ENCODE measurements at places on chromosomes 2 and 18.

DNA sequence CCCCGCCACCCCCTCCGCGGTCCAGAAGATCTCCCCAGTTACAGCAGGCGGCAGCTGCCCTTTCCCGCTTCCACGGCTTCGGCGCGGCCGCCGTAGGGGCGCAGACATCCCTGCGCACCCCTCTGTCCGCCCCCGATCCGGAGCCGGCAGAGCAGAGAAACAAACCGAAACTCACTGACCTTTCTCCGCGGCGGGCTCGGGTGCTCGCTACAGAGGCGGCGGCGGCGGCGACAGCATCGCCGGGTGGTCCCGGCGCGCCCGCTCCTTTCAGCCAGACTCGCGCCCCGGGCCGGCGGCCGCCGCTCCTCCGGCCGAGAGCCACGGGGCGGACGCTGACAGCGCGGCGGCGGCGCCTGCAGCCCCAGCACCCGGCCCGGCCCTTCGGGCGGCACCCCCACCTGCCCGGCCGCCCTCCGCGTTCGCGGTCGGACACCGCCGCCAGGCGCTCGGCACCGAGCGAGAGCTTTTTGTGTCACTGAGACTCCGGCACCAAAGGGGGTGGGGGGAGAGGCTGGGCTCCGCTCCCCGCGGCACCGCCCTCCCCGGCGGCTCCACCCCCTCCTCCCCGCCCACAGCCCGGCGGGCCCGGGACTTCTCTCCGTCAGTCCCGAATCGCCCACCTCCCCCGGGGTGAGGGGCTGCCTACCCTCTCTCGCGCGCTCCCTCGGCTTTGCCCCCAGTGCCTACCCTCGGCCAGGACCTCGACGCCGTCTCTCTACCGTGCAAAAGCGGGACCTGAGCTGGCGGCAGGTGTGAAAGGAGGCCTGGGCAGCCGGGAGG is 1.4 kb upstream of the RNF152 start:
- peak; percentile 83 for DNase-seq

GRCh38 chr2:147428120-147428747 is 416.6 kb upstream of the ACVR2A start:
- no peak for DNase-seq

- DNase-seq: no peak
Observed at GRCh38 chr2:26854283-26854827, 6.4 kb downstream of the DPYSL5 start.

- DNase-seq: no peak
Observed at GRCh38 chr2:160534996-160535395, 41.4 kb upstream of the RBMS1 start.

- no peak for DNase-seq
Observed at GRCh38 chr2:10518470-10519393, 70.6 kb upstream of the ODC1 start.

DNA sequence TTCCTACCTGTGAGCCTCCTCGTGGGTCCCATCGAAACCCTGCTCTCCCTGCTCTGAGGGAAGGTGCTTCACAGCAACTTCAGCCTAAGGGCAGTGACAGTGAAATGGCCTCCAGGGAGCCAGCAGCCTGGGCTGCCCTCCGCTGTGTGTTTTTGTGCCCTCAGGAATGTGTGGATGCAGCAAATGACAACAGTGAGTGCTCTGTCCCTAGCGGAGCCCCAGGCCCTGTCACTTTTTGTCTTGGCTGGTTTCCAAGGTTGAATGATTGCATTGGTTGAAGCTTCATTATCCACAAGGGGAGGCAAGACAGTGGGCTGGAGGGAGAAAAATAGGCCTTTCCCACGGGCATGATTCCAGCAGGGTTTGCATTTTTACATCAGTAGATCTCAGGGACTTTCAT is 42.9 kb downstream of the STON1 start:
- no peak for DNase-seq

DNA sequence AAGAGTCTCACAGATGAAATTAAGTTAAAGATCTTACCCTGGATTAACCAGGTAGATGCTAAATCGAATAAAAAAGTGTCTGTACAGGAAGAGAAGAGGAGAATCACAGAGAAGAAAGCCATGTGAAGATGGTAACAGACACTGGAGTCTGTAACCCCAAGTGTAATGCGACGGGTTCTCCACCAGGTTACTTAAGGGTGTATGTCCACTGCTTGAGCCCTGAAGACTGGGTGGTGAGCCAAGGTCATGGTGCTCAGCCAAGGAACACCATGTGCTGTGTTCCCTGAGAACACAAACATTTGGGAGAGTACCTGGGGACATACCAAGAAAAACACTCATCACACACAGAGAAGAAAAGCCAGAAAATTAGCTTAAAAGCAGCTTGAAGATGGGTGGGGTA is 8.2 kb upstream of the ACADL start:
- DNase-seq: no peak

GRCh38 chr2:197207598-197207997 is 103.0 kb downstream of the ANKRD44 start:
- no peak for DNase-seq

- no peak for DNase-seq
Observed at GRCh38 chr2:169822036-169822435, 2.7 kb downstream of the METTL5 start.

- no peak for DNase-seq
Observed at GRCh38 chr2:120261387-120262006, 8.8 kb downstream of the RALB start.

GRCh38 chr2:232299084-232299483 is 79.5 kb upstream of the ALPP start:
- DNase-seq: no peak

DNA sequence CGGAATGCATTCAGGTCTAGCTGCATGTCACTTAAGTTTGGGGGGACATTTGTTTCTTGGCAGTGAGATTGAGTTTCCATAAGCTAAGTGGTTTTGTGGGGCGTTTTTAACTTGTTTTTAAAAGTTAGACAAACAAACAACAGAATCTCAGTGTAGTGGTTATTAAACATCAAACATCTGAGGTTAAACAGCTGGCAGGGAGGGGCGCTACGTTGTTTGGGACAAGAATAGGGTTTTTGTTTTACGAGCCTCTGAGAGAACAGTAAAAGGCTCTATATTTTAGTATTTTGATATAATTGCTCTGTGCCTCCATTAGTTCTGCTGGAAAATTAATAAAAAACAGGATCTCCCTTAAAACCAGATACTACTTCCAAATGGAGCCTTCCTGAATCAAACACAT is 41.6 kb upstream of the TMEM177 start:
- no peak for DNase-seq

GRCh38 chr2:24915175-24915574 is 4.9 kb downstream of the ADCY3 start:
- DNase-seq: no peak

DNA sequence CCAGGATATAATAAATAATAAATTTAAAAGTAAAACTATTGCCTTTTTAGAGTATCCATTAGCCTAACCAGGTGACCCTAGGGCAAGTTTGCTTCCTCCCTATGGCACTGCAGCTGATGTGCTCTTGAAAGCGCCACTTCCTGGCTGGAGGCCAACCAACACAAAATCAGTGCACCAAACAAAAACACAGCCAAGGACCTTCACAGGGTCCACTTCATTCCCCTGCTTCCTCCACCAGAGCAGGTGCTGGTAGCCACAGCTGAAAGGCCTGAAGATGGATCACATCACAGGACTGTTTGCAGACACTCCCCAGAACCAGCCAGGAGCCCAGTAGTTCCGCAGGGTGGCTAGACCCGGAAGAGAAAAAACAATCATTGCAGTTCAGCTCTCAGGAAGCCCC is 108.8 kb downstream of the TWIST2 start:
- DNase-seq: peak; percentile 3

DNA sequence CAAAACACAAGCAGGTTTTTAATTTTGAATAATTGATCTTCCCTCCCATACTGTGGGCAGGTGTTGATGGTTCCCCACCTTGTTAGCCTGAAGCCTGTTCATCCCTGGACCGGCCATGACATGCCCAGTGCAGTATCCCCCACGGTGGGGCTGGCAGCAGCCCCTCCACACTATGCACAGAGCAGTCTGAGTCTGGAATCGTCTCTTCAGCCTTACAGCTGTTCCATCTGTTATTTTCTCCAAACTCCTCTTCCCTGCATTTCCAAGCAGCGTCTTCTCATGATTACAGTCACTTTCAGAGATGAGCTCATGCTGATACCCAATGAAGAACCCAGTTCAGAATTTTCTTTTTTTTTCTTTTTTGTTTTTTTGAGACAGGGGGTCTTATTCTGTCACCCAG is 68.2 kb downstream of the ADI1 start:
- no peak for DNase-seq

DNA sequence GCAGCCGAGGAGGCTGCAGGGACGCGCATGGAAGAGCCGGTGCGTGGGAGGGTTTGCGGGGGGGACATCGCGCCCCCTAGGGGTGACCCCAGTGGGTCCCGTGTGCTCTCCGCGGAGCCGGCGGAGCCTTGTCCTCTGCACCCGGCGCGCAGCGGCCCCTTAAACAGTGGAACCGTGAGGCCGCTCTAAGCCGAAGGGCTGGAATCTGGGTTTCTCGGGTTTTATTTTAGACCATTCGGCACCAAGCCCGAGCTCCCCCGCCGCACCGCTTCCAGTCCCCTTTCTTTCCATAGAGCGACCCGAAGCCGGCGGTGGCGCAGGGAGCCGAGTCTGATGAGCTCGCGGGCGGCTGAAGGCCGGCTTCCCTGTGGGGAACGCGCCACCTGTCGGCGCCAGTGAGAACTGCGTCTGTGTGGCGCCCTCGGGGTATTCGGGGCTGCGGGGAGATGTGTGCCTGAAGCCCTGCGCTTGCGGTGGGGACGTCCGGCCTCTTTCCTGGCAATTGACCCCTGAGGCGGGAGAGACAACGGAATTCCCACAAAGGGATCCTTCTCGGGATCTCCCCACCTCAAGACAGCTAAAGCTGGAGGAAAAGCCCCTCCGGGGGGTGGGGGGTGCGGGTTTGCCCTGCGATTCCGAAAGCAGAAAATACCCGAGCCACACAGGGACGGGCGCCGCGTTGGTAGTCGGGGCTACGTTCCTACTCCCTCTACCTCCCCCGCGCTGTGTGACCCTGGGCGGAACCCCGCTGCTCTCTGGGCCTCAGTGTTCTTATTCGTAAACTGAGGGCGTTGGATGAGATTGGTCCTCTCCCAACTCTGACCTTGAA is 8.2 kb upstream of the EN1 start:
- peak; percentile 61 for DNase-seq

DNA sequence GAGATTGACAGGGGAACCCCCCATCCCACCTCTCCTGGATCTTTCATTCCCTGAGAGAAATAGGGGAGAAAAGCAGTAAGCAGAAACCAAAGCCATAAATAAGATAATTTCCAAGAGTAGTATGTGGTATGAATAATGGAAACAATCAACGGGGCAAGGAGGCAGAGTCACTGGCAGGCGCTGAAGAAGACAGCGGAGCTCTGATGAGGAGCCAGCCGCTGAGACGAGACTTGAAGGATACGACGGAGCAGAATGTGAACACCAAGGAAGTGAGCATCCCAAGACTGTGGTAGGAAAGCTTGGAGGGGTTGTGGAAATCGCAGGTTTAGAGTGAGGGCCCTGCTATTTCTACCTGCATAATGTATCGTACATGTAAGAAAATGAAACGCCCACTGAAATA is 93.6 kb upstream of the CBLN2 start:
- no peak for DNase-seq

DNA sequence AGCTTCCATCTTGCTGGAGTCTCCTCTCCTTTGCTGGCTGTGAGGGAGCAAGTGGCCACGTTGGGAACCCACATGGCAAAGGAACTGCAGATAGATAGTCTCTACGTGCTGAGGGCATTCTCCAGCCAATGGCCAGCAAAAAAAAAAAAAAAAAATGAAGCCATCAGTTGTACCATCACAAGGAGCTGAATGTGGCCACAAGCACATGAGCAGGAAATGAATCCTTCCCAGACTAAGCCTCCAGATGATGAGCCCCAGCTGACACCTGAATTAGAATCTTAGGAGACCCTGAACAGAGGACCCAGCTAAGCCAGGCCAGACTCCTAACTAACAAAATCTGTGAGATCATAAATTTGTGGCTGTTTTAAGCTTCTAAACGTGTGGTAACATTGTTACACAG is 57.9 kb downstream of the SPIRE1 start:
- DNase-seq: no peak

GRCh38 chr2:111936881-111937280 is 38.5 kb downstream of the MERTK start:
- no peak for DNase-seq

DNA sequence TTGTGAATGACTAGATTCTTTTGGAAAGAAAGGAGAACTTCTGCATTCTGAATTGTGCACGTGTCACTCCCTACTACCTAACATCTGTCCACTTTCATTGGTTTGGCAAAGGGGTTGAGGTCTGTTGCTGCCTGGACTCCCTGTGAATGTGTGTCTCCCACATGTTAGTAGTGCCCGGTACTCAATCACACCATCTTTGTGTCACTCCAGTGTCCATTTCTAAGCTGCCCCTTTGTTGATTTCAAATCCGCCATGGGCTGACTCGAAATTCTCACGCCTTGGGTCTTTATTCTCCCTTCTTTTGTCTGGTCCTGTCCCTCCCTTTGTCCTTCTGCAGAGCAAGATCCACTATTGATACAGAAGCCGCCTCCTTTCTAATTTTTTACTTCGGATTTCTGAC is 7.5 kb downstream of the DPYSL5 start:
- no peak for DNase-seq

DNA sequence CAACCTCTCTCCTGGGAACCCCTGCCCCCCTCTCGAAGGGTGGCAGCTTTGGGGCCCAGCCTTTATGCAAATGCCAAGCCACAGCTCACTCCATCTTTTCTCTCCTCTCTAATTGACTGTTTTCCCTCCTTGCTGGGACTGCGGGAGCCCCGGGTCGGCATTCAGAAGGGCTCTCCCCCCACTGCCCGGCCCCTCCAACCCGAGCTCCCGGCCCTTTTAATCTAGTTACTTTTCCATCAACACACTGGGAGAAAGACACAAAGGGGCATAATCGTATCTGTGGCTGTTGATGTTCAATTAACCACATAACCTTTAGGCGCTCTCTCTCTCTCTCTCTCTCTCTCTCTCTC is 95.4 kb downstream of the INHBB start:
- DNase-seq: no peak

DNA sequence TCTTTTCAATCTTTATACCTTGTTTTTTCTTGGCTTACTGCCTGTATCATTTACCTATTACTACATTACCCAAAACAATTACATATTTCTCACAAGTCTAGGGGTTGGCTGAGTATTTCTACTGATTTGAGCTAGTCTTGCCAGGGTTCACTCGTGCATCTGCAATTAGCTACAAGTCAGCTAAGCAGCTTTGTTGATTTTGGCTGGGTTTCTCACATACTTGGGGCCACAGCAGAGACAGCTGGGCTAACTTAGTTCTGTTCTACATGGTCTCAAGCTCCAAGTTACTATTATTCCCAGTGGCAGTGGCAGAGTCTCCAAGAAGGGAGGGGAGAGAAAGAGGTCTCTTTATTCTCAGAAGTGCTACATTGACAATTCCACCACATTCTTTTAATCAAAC is 54.7 kb upstream of the SP5 start:
- DNase-seq: peak; percentile 18

- no peak for DNase-seq
Observed at GRCh38 chr18:3675994-3676393, 226.0 kb downstream of the TGIF1 start.

GRCh38 chr2:239951129-239951734 is 73.9 kb downstream of the NDUFA10 start:
- no peak for DNase-seq

GRCh38 chr2:179712825-179713224 is 148.6 kb downstream of the ZNF385B start:
- DNase-seq: no peak

GRCh38 chr2:233261819-233262555 is 10.5 kb downstream of the ATG16L1 start:
- no peak for DNase-seq

GRCh38 chr2:187319441-187320108 is 128.5 kb downstream of the CALCRL start:
- no peak for DNase-seq

- no peak for DNase-seq
Observed at GRCh38 chr18:24460388-24460787, at the start of gene HRH4. TSS of gene HRH4 (plus strand) at chr18:24460637. CDS start at chr18:24460729, 92 bp downstream.

- no peak for DNase-seq
Observed at GRCh38 chr18:9542924-9543323, 67.6 kb downstream of the RALBP1 start.
